ENCODE measurements at places on chromosomes 3 and 15.

DNA sequence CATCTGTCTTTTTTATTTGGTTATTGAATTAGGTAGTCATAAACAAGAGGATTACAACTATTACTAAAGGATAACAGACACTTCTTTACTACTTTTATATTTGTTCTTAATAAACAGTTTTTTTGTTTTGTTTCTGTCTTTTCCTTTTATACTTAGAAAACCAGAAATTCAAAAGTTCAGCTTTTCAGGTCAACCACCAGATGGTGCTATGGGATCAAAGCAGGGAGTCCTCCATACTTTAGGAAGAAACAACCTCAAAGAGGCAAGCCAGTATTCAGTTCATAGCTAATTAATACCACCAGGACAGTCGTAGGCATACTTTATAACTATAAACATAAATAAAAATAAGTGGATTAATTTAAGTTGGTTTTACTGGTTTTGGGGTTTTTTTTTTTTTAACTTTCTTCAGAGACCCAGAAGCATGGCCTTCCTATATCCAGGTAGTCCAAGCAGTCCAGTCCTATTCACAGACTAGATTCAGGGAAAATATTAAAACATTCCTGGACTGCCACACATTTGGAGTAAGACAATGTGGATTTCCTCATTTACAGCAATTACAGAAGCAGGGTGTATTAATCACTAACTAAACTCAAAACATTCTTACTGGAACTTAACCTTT, 16.0 kb upstream of the EID1 start:
- DNase-seq: peak; percentile 40

DNA sequence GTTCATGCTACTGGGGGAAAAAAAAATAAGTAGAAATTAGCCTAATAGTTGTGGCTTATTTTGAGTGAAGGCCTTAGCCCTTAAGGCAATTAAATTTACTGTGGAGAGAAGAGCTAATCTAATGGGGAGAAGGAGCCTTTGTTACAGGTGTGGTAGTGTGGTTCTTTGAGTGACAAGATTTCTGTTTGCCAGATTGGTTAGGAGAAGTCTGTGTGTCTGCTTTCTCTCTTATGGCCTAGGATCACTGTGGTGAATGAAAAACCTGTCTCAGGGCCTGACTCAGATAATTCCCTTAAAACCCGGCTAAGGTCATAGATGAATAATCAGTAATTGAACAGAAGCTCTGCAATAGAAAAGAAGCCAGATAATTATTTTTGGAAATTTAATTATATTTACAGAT, 27.0 kb downstream of the OPA1 start:
- DNase-seq: no peak

- DNase-seq: no peak
Observed at GRCh38 chr3:191257286-191257685, 58.2 kb downstream of the OSTN start.

- DNase-seq: peak; percentile 15
Observed at GRCh38 chr15:83106994-83107840, at the start of gene TM6SF1. TSS of gene TM6SF1 (plus strand) at chr15:83107645. CDS start at chr15:83107681, 36 bp downstream.

- DNase-seq: no peak
Observed at GRCh38 chr3:111787556-111788463, 71.3 kb upstream of the PHLDB2 start.

DNA sequence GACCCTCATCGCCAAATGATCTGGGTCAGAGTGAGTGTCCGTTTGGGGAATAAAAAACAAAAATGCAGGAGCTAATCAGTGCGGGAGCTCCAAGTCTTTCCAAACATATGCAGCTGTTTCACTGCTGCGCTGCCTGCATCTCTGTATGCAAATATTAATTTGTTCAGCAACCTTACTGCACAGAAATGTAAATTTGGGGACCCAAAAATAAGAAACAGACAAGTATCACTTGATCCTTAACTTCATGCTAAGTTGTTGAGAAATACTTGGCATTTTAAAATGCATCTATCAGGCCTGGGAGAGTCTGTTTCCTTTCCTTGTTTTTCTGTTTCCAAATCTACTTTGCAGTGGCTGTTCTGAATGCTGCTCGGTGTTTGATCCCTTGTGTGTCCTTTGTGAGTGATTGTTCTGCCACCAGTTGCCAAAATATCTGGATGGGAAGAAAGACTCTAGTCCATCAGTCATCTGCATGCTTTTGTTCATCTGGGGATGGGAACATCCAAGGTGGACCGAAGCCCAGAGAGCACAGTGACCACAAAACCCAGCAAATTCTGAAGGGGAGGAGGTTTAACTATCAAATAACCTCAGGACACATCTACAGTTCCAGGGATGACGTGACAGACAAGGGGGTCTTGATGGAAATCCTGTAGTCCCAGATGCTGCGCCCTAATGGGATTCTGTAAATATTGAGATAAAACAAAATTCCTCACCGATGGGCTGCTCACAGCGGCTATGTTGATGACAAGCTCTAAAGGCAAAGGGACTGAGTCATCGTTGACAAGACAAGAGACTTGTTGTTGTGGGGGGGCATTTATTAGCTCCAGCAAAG, 199.5 kb upstream of the WNT5A start:
- DNase-seq: no peak

GRCh38 chr3:114380233-114380651, 86.4 kb downstream of the TIGIT start:
- DNase-seq: no peak

DNA sequence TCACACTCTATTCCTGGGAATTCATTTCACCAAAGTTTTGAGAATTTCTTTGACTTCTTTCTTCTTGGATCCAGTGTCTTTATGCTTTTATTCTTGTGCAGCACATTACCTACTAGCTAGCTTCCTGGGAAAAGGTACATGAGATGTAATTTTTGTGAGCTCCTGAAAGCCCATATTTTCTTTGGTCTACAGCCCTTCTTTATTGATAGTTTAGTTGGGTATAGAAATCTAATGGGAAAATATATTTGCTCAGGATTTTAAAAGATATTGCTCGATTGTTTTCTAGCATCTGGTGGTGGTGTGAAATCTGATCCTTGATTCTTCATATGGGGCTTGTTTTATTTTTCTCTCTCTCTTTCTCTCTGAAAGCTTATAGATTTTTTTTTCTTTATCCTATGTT, 45.8 kb downstream of the FOXB1 start:
- no peak for DNase-seq

DNA sequence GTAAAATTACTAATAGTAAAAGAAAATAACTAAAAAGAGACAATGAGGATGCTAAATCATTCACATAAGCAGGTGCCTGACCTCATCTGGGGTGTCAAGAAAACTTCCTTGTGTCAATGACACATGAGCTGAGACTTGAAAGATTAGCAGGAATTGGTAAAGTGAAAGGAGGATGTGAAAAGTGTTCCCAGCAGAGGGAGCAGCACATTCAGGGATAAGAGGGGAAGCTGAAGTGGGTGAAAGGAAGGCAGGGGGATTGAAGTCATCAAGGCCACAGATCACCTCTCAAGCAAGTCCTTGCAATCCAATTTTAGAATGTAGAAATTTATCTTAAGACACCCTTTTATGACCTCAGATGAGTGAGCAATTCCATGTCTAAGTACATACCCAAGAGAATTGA, 60.2 kb upstream of the ACP3 start:
- peak; percentile 13 for DNase-seq

GRCh38 chr3:25910997-25911396, 121.1 kb downstream of the OXSM start:
- DNase-seq: no peak

DNA sequence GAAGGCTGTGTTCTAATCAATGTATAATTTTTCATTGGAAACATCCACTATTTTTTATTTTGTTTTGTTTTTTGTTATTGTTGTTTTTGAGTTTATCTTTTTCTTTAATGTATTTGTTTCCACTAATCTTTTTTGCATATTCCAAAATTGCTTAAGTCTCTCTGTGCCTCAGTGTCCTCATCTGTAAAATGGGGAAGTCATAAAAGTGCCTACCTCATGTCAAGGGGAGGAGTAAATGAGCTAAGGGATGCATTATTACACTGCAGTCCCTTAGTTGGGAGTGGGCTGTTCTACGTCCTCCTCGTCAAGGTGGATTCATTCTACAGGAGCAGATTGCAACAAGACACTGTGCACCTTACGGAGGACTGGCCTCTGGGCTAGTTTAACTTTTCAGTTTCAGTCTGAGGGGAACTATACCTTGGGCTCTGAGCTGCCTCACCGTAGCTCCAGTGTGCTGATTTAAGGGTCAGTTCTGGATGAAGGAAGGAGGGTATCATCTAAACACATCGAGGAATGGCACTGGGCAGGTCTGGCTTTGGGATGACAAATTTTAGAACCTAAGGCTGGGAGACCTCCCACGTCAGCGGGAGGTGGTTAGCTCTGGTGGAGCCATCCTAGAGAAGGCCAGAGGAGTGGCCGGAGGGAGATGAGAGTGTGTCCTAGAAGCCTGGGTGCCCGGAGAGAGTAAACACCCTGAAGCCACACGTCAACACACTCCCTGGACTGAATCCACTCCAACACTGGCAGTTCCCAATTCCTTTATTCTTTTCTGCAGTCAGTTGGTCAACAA, 5.1 kb upstream of the SRP14 start:
- DNase-seq: no peak

- no peak for DNase-seq
Observed at GRCh38 chr3:159029306-159030026, 227.6 kb downstream of the MFSD1 start.

- no peak for DNase-seq
Observed at GRCh38 chr15:57094321-57095257, 176.1 kb downstream of the TCF12 start.

DNA sequence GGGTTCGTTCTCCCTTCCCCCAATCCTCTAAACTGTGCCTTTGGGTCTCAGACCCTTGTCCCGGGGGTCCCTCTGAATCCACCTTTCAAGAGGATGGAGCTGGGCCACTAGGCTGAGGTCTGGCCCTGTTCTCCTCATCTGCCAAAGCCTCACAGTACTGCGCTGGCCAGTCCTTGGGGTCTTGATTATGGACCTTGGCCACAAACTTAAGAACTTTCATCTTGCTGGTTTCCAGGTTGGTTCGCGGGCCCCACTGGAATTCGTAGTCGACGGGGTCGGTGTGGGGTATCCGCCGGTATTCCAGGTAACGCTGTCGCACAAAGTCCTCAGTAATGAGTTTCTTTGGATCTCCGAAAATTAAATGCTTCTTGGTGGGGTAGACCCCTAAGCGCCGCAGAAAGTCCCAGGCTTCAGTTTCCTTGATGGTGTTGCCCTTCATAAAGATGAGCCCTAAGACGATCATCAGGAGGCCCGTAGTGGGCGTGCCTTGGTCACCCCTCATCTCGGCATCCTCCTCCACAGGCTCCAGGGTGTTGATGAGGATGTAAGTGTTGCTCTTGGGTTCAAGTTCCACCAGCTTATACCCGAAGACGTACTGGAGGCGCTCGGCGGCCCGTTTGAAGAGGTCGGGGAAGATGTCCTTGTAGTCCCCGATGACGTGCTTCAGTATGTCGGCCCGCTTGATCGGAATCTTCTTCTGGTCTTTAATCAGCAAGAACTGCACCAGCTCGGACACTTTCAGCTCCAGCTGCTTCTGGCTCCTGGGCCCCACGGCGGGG, 727 bp downstream of the NSMCE3 start:
- no peak for DNase-seq

DNA sequence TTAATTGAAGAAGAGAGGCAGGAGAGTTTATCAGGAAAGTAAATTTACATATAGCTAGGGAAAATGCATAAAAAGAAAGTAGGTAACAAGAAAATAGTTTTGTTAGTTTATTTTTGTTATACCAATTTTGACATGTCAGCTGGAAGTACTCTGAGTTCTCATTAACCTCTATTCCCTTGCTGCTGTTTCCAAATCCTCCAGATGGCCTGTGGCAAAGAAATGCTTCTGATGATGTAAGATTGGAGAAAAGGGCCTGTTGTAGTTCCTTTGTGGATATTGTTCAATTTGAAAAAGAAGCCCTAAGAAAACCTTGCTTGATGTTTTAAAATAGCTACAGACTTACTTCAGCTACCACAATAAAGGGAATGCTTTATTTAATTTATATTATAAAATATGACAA, 192.9 kb upstream of the SLITRK3 start:
- no peak for DNase-seq

DNA sequence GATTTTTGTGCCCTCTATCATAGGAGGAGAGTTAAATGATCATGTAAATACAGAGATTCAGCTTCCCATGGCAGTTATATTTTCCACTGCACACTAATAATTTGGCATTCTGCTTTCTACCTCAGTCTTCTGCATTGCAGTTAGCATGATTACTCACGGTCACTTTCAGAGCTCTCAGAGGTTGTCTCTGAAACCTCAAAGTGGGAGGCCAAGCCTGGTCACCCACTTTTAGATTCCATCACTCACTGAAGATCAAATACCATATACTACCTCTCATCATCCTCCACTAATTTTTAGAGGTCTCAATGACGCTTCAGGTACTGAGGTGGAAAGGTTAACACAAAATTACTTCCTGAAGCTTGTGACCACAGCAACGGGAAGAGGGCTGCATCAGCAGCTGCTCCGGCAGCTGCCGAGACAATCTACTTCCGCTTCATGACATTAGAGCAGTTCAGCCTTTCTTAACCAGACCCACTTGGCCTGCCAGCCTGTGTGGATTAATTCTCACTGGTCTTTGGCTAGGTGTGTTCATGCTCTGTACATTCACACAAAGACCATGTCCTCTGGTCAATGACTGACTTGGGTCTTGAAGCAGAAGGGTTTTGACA, 416.4 kb upstream of the PDZRN3 start:
- DNase-seq: no peak

- no peak for DNase-seq
Observed at GRCh38 chr3:123444023-123444422, 4.9 kb downstream of the ADCY5 start.

GRCh38 chr3:173702561-173702960, 305.0 kb downstream of the NLGN1 start:
- DNase-seq: no peak

DNA sequence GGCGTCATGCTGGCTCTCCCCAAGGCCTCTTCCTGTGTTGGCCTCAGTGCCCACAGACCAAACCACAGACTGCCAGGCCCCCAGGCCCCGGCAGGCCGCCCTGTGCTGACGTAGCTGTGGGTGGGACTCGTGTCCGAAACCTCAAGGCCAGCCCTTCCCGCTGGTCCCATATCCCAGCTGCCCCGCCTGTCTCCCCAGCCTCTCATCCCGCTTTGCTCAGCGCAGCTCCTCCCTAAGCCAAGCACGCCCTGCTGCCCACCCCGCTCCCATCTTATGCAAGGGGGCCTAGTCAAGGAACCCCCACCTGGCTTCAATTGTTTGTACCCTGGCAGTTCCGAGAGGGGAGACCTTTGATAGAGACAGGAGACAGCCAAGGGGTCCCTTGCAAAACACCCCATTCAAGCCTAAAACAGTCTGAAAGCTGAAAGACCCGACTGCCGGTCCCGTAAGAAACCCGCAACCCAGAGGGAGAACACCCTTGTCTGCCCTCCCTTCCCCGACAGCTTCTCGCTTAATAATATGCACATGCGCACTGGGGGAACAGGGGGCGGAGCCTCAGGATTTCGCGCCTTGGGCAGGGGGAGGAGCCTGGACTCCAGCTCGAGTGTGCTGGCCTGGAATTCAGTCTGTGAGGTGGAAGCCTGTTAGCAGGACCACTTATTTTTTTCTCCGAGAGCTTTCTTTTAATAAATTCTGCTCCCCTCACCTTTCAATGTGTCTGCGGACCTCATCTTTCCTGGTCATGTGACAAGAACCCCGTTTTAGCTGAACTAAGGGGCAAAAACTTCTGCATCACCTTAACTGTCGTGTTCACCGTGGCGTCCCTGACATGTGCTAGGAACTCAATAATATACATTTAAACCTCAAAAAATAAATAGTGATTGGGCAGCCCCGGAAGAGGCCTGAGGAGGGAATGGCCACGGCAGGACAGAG, 17.2 kb downstream of the TNFAIP8L3 start:
- DNase-seq: no peak

- no peak for DNase-seq
Observed at GRCh38 chr3:97967966-97968365, 4.3 kb downstream of the RIOX2 start.

GRCh38 chr15:61159901-61160300, 69.2 kb downstream of the RORA start:
- peak; percentile 62 for DNase-seq
